ENCODE measurements at places on chromosomes 3 and 15.
A peak's percentile ranks its signal among the peaks of the same experiment; 100 is the strongest.

GRCh38 chr3:10548992-10549391, 43.6 kb upstream of the ATP2B2 start:
- DNase-seq: peak; percentile 1

GRCh38 chr3:75983609-75984290, 198.4 kb upstream of the ZNF717 start:
- DNase-seq: no peak

GRCh38 chr3:160127308-160127707, 97.9 kb upstream of the C3orf80 start:
- no peak for DNase-seq

DNA sequence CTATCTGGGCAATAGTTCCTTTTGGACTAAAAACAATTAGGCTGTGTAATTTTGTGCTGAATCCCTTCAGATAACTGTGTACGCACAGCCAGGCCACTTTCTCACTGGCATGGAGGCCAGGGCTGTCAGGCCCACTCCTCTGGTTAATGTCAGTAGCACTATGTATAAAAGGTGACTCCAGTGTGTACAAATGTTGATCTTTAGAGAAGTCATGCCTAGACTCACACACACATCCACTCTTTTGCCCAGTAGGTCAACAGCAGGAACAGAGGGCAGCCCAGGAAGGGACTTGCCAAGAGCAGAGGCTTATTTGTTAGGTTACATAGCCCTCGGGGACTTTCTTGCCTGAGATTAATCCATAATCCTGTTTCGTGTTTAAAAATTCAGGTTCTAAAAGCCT, 416.6 kb upstream of the WNT5A start:
- peak; percentile 43 for DNase-seq

DNA sequence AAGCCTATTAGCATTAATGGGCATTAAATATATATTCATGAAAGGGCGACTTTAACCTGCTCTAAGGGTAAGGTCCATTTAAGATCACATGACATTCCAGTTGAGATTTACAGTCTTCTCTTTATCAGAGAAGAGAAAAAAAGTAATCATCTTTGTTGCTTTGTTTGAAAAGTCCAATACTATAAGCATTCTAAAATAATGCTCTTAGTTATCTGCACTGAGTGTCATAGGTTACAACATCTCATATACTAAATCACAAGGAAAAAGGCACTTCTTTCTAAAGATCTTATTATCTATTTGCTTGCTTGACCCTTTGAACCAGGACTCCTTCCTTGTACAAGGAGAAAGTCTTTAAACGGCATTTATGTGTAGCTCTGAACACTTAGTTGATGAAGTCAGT, 1.4 kb downstream of the TMEM207 start:
- no peak for DNase-seq

DNA sequence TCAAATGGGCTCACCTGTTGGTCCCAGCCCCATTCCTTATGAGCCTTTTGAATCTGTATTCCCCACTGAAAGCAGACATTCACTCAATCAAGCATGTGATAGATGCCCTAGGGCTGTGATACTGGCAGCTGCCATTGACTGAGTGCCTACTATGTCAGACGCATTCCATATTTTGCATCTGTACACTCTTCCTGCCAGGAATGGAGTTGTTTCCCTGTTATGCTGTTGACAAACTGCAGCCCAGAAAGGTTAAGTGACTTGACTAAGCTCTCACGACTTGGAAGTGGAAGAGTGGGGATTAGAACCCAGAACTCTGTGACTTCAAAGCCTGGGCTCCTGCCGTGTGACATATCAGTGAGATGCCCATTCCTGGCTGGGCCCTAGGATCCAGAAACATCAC, 211.4 kb downstream of the RPLP1 start:
- DNase-seq: no peak

DNA sequence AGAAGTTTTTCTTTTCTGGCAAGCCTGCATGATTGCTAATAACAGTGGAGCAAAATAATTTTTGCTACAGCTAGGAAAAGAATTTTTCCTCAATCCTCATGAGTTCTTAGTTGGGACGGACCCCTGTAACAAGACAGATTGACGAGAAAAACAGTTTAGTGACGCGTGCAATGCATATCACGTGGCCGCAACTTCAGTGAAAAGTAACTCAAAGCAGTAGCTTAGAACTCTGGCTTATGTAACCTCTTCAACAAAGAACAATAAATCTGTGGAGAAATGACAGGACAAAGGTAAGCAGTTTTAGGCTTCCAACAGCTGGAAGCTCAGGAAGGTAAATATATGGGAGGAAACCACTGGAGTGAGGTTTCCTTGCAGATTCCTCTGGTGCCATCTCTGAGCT, 19.7 kb downstream of the FAM107A start:
- DNase-seq: no peak

DNA sequence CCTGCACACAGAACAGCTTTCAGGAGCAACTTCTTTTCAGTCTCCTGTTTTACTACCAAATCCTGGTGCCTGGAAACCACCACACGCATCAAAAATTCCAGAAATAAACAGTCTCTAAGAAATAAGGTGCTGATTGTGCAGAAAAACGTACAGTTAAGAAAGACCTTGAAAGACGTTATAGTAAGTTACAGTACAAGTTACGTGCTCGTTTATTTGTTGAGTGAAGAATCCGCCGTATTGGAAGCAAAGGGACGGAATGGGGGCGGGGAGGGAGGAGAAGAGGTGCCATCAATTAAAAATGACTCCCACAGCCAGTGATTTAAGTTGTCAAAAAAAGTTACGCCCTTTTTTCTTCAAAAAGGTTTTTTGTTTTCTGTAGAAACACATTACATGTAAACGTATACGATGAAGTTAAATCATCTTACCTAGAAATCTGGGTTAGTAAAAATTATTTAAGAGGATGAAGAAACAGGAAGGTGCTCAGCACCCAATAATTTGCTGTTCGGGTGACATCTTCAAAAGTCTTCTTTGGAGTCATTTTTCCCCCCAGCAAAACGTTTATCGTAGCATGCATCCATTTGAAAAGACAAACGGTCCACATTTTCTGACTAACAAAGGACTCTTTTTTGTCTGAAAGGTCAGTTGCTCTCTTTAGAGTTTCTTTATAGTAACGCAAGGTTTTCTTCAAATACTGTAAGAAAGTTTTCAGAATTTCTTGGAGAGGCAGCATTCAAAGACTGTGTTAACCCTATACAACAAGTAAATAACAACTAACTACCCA, 782 bp upstream of the UACA start:
- no peak for DNase-seq

DNA sequence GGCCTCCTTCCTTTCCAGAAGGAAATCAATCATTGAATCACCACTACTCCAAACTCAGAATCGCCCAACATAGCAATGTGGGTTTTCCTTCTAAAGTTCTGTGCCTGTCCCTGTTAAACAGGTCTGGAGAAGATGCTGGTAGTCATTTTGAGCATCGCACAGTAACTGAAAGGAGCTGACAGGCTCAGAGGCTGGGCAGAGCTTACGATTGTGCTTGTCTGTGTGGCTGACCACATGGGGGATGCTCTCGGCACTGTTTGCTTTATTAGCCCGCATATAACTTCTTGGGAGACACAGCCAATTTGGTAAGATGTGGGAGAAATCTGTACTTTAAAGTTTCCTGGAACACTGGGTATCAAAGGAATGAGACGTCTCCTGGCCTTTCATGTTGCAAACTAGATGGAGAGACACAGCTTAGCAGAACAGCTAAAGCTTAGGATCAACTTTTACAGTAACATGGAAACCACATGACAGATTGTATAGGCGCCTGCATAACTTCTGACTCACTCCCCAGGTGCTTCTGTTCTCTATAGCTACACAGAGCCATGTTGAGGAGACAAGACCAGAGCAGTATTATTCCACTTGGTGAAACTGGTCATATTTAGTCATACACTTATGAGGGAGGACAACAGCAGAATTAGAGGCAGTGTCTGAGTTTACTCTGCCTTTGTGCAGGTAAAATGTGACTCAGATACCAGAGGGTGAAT, 374.1 kb downstream of the RORA start:
- no peak for DNase-seq

GRCh38 chr3:108328821-108329486, 32.6 kb downstream of the HHLA2 start:
- no peak for DNase-seq

DNA sequence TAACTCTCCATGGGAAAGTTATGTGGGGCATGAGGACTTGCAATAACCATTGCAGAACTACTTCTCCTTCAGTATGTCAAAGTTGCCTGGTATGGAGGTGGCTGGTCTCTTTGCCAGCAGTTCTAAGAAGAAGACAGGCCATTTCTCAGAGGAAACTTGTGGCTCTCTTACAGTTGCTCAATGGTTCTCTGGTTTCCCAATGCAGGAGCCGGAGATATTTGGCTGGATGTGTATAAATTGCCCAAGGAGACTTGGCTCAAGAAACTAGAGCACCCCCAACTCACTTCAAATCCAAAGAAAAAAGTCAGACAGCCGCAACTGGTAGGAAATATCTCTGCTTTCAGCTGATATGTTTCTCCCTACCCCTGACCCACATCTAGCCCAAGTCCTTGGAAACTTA, 24.2 kb downstream of the WDR93 start:
- DNase-seq: no peak

DNA sequence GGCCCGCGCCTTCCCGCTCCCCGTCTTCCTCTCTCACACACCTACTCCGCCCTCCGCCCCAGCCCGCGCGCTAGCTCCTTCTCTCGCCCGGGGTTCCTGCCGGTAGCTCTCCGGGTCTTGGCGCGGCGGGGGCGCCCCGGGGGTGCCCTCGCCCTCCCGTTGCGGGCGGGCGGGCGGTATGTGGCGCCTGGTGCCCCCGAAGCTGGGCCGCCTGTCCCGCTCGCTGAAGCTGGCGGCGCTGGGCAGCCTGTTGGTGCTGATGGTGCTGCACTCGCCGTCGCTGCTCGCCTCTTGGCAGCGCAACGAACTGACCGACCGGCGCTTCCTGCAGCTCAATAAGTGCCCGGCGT, 507 bp downstream of the DIPK2A start:
- no peak for DNase-seq

DNA sequence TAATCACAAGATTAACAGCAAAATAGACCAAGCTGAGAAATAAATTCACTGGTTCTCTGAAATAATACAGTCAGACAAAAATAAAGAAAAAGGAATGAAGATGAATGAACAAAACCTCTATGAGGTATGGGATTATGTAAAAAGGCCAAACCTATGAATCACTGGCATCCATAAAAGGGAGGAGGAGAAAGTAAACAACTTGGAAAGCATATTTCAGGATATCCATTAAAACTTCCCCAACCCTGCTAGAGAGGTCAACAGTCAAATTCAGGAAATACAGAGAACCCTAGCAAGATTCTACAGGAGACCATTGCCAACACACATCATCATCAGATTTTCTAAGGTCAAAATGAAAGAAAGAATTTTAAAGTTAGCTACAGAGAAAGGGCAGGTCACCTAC, 649.7 kb upstream of the CBLB start:
- no peak for DNase-seq

DNA sequence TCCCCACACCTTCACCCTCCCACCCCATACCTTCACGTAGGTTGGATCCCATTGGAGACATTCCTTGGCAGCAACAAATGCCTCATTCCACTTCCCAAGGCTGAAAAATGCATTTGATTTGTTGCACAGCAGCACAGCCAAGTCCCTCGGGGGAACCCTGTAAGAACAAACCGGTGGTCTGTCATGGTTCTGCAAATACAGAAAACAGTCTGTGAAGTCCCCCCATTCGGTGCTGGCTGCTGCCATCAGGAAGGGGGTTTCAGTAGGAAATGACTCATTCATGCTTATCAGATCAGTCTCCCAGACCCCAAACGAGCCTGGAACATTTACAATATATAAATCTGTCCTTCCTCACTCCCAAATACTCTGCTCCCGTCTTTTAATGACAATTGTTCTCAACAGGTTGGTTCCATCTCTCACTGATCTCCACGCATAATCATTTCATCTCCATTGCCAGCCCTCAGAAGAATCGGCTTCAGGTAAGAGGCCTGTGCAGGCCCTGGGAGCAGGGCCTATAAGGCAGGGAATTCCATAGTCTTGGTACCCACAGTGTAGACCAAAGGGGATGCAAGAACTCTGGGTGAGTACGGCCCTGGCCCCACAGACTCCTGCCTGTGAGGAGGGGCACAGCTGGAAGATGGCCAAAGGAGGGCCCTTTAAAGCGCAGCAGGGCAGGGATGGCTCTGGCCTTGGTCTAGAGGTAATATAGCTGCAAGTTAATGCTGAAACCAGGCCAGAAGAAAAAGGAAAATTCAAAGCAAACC, 41.6 kb downstream of the TRANK1 start:
- DNase-seq: no peak

- DNase-seq: no peak
Observed at GRCh38 chr3:127775398-127776109, 46.8 kb downstream of the MGLL start.

GRCh38 chr15:84795186-84795585, 22.0 kb upstream of the ALPK3 start:
- no peak for DNase-seq

DNA sequence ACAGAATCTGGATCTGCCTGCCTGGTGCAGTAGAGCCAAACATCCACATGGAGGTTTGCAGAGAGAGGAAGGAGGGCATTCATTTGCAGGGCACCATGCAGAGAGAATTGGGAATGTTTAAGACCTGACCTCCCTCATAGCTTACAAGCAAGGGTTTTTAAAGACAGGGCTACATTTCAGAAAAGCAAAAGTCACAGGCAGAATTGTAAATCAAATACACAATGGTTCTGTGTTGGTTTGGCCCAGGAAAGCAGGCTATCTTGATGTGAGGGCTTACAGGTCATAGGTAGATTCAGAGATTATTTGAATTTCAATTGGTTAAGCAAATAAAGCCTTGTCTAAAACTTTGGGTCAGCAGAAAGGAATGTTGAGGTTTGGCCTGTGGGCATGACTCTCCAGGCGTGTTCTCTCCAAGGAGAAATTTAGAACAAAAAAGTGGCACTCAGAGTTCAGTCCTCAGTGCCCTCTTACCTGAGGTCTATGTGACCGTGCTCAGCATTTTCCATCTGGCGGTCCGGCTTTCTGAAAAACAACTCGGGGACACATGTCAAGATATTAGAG, 91.5 kb downstream of the CD47 start:
- DNase-seq: no peak

- DNase-seq: no peak
Observed at GRCh38 chr3:101879623-101880284, 30.4 kb downstream of the NFKBIZ start.
